Activated CD4-positive, alpha-beta memory T cell treated with anti-CD3 and anti-CD28 coated beads for 36 hours (primary cell): ENCODE measurements at places on chromosomes 11 and 22.

- no peak for DNase-seq
These were observed 145.0 kb upstream of the THY1 start for GRCh38 chr11:119567688-119568582.

GRCh38 chr11:77400271-77400670 is 73.6 kb downstream of the PAK1 start:
- no peak for DNase-seq

DNA sequence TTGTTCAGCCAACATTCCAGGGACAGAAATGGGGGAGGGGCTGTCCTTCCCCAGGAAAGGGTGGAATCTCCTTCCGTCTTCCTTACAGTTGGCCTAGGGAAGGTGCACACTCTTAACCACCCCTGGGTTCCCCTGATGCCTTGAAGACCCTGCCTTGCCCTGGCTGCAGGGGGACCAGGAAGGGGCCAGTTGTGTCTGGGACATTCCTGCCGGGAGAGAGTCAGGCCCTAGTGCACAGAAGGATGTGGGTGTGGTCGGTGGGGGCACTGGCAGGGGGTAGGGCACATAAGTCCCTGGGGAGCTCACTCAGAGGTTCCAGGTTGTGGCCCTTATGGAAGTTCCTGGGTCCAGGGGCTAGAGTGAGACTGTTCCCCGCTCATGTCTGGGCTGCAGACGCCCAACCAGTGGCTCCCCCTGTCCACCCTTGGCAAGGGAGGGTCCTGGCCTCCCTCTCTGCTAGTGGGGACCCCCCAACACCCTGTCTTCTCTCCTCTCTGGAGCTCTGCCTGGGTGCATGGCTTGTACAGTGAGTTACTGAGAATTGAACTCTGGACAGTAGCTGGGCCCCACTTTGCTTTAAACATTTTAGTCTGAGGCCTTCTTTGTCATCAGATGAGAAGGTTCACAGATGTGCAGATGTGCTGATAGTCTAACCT is 2.0 kb upstream of the APOBEC3A start:
- no peak for DNase-seq

GRCh38 chr22:36846271-36846670 is 14.5 kb upstream of the NCF4 start:
- DNase-seq = no peak

DNA sequence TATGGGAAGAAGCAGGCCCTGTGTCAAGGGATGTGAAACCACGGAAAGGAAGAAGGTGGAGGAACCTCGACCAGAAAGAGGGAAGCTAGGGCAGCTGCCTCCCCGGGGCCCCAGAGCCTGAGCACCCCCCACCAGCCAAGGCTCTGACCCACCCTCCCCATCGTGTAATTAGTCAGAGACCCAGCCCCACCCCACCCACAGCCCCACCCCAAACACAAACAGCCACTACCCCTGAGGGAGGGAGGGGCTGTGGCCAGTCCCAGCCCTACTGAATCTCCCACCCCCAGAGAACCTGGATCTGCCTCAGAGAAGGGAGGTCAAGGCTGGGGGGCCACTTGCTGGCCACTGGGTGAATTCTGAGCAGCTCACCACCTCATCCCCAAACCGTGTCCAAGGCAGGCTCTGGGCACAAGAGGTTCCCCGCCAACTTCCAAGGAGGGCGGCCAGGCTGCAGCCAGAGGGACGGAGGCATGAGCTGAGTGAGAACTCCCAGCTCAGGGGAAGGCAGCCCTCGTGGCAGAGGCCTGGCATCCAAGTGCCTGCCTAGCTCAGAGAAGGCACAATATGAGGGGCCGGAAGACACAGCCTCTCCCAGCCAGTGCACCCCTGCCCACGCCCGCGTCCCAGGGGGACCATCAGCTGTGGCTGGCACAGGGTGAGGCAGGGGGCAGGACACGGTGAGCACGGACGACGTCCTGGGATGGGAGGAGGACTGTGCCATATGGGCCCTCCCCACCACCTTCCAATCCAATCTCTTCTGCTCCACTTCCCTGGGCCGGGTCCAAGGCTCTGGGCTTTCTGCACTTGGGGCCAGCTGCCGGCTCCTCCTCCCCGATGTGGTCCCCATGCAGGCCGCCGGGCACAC is 2.7 kb downstream of the PLXNB2 start:
- no peak for DNase-seq

DNA sequence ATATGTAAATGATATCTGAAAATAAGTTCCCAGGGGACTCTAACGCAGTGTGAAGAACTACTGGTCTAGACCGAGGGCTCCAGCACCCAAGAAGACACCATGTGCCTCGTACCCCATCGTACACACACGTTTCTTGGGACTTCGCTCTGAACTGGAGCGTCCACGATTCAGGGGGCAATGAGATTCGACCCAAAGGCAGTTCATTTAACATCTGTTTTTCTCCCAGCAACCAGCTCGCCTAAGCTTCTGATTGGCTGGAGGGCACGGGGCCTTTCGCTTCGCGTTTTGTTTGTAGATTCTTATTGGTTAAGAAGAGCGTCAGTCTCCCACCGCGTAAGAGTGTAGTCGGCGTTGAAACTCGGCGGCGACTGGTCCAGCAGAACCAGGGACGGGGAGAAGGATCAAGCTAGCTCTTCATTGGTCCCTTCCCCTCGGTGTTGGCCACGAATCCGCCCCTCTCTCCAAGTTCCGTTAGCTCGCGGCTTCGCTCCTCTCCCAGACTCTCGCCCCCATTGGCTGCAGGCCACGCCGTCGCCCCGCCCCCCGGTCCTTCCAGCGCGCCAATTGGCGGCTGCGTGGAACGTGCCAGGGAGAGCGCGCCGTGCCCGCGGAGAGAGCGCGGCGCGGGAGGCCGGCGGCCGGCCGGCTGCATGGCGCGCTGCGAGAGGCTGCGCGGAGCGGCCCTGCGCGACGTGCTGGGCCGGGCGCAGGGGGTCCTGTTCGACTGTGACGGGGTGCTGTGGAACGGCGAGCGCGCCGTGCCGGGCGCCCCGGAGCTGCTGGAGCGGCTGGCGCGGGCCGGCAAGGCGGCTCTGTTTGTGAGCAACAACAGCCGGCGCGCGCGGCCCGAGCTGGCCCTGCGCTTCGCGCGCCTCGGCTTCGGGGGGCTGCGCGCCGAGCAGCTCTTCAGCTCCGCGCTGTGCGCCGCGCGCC is at the start of gene PDXP:
PDXP (plus strand) TSS at position 591 of the 933 bp plus-strand sequence; CDS start at position 651, 60 bp downstream.
- peak; percentile 98 for DNase-seq

DNA sequence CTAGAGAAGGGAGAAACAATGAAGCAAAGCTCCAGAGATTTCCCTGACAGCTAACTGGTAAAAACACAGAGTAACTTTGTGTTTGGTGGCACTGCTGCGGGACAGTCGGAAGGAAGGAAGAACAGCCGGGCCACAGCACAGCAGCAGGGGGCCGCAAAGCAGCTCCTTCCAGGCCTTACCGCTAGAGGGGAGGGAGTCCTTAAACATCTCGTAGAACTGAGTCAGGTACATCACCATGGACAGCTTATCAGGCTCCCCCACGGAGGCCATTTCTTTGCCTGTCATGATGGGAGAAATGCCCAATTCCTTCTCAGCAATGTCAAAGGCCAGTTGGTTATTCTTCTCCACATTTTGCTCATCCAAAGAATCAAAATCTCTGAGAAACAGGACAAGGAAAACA is 114.6 kb upstream of the BID start:
- no peak for DNase-seq

DNA sequence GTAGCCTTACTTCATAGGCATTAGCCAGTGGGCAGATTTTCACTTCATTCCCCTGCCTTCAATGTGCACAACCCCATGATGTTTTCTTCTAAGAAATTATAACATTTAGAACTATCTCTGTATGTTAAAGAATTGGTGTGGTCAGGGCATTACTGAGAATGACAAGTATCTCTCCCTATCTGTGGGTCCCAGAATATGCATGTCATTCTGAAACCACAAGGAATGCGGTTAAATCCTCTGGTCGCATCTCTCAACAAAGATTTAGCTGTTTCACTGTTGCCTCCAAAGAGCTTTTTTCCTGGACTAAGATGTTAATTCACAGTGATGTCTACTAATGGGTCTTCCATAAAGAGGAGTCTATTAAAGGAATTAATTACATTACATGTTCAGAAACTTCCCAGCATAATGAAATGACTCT is 62.7 kb downstream of the LIF start:
- DNase-seq = no peak
